ENCODE measurements at places on chromosomes 4 and X. TPM values are rescaled to one million over a fixed set of nuclear protein-coding genes. Genes with fewer than 3 reads are reported as not detected.

- no peaks in the 10 kb centered on the region for H3K4me1 ChIP-seq
- no peak overlapping the region for H3K4me3 ChIP-seq
- no peak overlapping the region for H3K27ac ChIP-seq
- no peaks in the 10 kb centered on the region for H3K36me3 ChIP-seq
Measured at GRCh38 chr4:77358315-77358928, 201.4 kb downstream of the CCNG2 start.

GRCh38 chr4:176953021-176953420, 160.3 kb upstream of the VEGFC start:
- no peaks in the 10 kb centered on the region for H3K36me3 ChIP-seq
- no peaks in the 10 kb centered on the region for H3K4me1 ChIP-seq
- H3K27me3 ChIP-seq: no peaks in the 10 kb centered on the region
- H3K27ac ChIP-seq: no peak overlapping the region
- DNase-seq: no peak

- H3K27me3 ChIP-seq: no peaks in the 10 kb centered on the region
- DNase-seq: no peak
- H3K27ac ChIP-seq: no peak overlapping the region
- no peaks in the 10 kb centered on the region for H3K36me3 ChIP-seq
Measured at GRCh38 chrX:40131654-40132337, 34.0 kb upstream of the BCOR start.

GRCh38 chr4:152738827-152739226, 40.7 kb downstream of the TIGD4 start:
- H3K4me1 ChIP-seq: no peaks in the 10 kb centered on the region
- H3K27me3 ChIP-seq: no peaks in the 10 kb centered on the region
- no peak for DNase-seq
- no peak overlapping the region for H3K4me3 ChIP-seq
- no peak overlapping the region for H3K27ac ChIP-seq
- no peaks in the 10 kb centered on the region for H3K36me3 ChIP-seq

- no peak overlapping the region for H3K4me3 ChIP-seq
- no peak overlapping the region for H3K27ac ChIP-seq
- no peak for DNase-seq
- H3K36me3 ChIP-seq: no peaks in the 10 kb centered on the region
- no peaks in the 10 kb centered on the region for H3K27me3 ChIP-seq
Measured at GRCh38 chr4:81738891-81739290, 267.2 kb upstream of the RASGEF1B start.

GRCh38 chrX:110012818-110013485, 10.0 kb downstream of the TMEM164 start:
- DNase-seq: no peak
- H3K4me3 ChIP-seq: no peak overlapping the region
- no peak overlapping the region for H3K27ac ChIP-seq
- H3K4me1 ChIP-seq: no peaks in the 10 kb centered on the region
- H3K27me3 ChIP-seq: no peaks in the 10 kb centered on the region

DNA sequence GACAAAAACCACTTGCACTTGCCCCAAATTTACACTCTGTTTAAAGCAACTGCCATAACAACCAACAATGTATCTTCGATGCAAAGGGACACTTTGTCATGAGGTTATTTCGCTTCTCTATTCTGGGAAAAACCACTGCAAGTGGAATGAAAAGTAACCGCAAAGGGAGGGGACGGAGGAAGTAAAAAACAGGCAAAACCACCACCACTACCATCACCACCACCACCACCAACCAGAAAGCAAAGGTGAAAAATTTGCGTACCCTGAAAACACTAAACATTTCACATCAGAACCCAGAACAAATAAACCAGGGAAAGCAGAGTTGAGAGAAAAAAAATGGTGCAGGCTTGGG, 1.2 kb upstream of the N4BP2 start:
- peak overlapping the region; percentile 95 for H3K27ac ChIP-seq
- H3K27me3 ChIP-seq: no peaks in the 10 kb centered on the region
- no peaks in the 10 kb centered on the region for H3K4me1 ChIP-seq

DNA sequence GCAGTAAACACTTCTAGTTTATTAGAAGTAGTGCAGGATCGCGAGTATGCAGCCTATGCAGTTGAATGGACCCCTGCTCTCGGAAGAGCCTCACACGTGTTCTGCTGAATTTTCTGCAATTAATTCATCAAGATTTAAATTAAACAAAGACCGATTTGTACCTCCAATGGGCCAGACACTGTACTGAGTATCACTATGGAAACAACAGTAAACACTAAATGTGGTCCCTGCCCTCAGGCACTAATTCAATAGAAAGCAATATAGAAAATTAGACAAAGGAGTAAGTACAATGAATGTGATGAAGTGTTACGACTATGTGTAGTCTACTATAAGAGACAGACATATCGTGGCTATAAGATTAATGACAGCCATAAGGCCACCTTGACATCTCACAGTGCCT, 740.3 kb upstream of the FRG1 start:
- H3K27me3 ChIP-seq: no peaks in the 10 kb centered on the region
- no peaks in the 10 kb centered on the region for H3K4me1 ChIP-seq
- H3K27ac ChIP-seq: no peak overlapping the region
- H3K36me3 ChIP-seq: no peaks in the 10 kb centered on the region
- H3K4me3 ChIP-seq: peak overlapping the region; percentile 20

DNA sequence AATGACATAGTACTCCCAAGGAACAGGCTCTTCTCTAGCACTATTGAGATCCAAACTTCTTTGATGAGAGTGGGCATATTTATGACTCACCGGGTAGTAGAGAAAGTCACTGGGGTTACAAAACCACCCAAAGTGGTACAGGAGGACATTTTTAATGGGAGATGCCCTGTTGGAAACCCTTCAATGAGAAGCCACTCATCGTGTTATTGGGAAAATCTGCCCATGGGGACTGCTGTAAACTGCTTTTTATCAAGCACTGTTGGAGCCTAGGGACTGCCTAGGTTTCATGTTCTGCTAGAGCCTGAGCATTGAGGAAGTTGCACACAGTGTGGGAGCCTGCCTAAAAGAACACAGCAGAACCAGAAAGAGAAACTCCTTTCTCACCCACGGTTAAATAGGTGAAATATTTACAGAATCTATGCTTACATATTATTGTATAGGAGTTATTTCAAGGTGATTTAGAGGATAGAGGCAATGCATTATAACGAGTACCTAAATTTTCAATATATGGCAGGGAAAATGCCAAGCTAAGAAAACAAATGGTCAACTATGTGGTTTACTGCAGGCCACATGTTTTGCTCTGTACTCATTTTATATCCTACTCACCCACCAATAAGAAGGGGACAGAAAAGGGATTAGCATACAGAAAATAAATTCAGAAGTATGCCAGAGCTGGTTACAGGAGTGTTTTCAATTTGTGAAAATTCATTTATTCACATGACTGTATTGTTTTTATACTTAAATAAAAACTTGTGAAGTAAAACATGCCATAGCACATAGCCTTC, 559.1 kb downstream of the FSTL5 start:
- H3K4me3 ChIP-seq: no peak overlapping the region
- no peak overlapping the region for H3K27ac ChIP-seq
- H3K36me3 ChIP-seq: no peaks in the 10 kb centered on the region
- H3K27me3 ChIP-seq: no peaks in the 10 kb centered on the region
- no peak for DNase-seq

GRCh38 chr4:54402880-54403480, 173.9 kb downstream of the PDGFRA start:
- no peaks in the 10 kb centered on the region for H3K36me3 ChIP-seq
- H3K4me1 ChIP-seq: no peaks in the 10 kb centered on the region
- no peak overlapping the region for H3K4me3 ChIP-seq

DNA sequence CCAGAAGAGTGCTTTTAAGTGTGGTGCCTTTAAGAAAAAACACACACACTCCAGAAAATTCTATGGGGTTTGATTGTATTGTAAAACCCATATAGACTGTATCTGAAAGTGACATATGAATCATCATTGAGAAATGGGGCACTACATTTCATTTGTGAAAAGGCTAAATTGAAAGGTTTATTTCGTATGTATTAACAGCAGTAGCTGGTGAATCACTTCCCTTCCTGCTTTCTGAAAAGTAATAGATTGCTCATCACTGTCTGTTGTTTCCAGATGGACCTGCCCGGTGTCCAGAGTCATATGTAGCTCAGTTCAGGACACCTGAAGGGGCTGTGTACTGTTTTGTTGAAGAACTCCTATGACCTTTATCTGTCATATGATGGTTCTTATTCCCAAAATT, 28.1 kb upstream of the HPRT1 start:
- no peak overlapping the region for H3K27ac ChIP-seq
- H3K36me3 ChIP-seq: no peaks in the 10 kb centered on the region
- DNase-seq: peak; percentile 24
- H3K4me1 ChIP-seq: peaks cover 3% of the 10 kb centered on the region

Gene DNAAF6
- not detected for total RNA-seq

Gene SOWAHD
- total RNA-seq: 0.26 TPM

Gene STAP1
- not detected for total RNA-seq

Gene AFM
- total RNA-seq: not detected

Gene SAT1
- 148 TPM for total RNA-seq

Measured in fibroblast of lung (primary cell).